ENCODE measurements at places on chromosomes 2 and 18. TPM values are rescaled to one million over a fixed set of nuclear protein-coding genes. Genes with fewer than 3 reads are reported as not detected.

TEX261 gene
- 19.1 TPM for total RNA-seq

DNA sequence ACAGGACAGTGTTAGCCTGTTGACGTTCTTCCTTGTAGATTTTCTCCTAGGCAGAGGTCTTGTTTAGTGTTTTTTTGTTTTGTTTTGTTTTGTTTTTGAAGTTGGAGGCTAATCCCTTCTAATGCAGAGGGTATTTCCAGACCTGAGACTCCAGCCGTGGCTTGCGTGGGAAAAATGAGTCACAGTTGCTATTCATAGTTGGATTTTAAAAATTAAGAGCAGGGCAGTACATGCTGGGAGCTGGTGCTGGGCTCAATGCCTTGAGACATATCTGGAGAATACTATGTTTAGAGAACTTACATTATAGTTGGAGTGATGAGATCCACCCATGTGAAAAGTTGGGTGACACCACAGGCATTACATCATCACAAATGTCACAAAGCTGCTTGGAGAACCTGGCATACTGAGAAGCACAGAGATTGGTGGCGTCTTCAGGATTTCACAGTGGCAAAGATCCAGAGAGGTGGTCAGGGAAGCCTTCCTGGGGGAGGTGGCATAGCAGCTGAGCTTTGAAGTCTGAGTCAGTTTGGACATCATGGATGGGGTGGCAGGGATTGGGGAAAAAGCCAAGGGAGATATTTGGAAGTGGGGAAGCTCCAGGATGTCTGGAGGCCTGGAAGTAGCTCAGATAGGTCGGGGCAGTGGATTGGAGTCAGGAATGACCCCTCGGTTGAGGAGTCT is 249.4 kb downstream of the LOXHD1 start:
- DNase-seq: no peak

IL1RL2 gene
- not detected for total RNA-seq

- DNase-seq: no peak
These were observed 75.5 kb downstream of the SLC66A2 start for GRCh38 chr18:79875931-79876461.

DNA sequence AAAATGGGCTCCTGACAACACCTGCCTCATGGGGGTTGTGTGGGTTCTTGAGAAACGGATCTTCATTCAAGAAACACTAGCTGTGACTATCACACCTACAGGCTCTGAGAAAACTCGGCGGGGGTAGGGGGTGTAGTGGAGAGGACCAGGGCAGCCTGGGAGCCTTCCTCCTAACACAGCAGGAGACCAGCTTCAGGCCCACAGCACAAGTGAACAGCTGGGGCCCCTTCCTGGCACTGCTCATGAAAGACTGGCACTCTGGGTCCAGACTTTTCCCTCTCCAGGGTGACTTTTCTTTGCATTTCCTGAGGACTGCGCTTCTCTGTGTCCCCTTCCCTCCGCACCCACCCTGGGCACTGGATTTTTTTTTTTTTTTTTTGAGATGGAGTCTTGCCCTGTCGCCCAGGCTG is 7.2 kb upstream of the SEMA4C start:
- no peak for DNase-seq

GRCh38 chr2:11889101-11889850 is 142.8 kb downstream of the LPIN1 start:
- DNase-seq: no peak

DNA sequence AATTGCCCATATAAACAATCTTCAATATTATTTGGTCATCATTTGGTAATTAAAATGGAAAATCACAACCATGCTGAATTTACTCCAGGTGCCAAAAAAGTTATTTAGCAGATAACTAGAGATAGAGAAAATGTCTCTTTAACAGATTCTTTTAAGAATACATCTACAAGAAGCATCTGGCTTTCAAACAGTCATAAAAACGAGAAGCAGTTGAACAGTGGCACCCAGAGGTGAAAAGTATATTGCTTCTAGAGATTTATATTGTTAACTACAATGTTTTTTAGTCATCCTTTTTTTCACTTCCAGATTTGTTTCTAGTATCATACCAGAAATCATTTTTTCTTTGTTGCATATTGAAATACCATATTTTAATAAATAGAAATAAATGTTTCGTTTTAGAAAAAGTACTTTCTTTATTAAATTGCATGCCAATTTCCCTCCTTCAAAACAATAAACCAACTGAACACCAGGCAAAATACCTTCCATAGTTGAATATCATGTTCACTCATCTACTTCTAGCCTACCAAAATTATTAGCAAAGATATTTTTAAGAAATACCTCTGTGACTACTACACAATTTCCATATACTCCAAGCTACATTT is 65.4 kb upstream of the HNRNPA3 start:
- DNase-seq: no peak

- DNase-seq: no peak
These were observed 102.1 kb upstream of the LMAN1 start for GRCh38 chr18:59461171-59461570.

RUFY4 gene
- not detected for total RNA-seq

Data from body of pancreas (tissue), 4 donors.